Bronchus fibroblast of lung (primary cell): ENCODE measurements at places on chromosomes 2 and 18. TPM values are rescaled to one million over a fixed set of nuclear protein-coding genes. Genes with fewer than 3 reads are reported as not detected.

The SNED1 gene
- 8.6 and 9.1 TPM in 2 replicates for total RNA-seq

The MTX2 gene
- 24.9 and 27.1 TPM in 2 replicates for total RNA-seq

The B3GNT7 gene
- total RNA-seq, result 0.15 and 0.50 TPM in 2 replicates

The LTBP1 gene
- 346 and 357 TPM in 2 replicates for total RNA-seq

The CTLA4 gene
- total RNA-seq, result not detected in 2 replicates

The VIT gene
- total RNA-seq, result not detected in 2 replicates

The RBM45 gene
- total RNA-seq, result 11.6 and 14.1 TPM in 2 replicates

The CHRNG gene
- total RNA-seq, result not detected in 2 replicates

The NPHP1 gene
- 4.9 and 8.4 TPM in 2 replicates for total RNA-seq

The SMARCAL1 gene
- 14.0 and 16.1 TPM in 2 replicates for total RNA-seq

The GDF7 gene
- not detected in 2 replicates for total RNA-seq

The SLC35F6 gene
- total RNA-seq, result 43.4 and 45.6 TPM in 2 replicates

The SULT1C4 gene
- 0.15 and 0.50 TPM in 2 replicates for total RNA-seq

The NTSR2 gene
- total RNA-seq, result not detected in 2 replicates

The BOLL gene
- not detected in 2 replicates for total RNA-seq

The AKAIN1 gene
- not detected in 2 replicates for total RNA-seq

The MLPH gene
- total RNA-seq, result 26.6 and 27.2 TPM in 2 replicates

The CD8A gene
- not detected in 2 replicates for total RNA-seq

The RAB27B gene
- 1.3 and 3.6 TPM in 2 replicates for total RNA-seq

The AGXT gene
- 0.15 TPM in 1 of 2 replicates, not detected in the other for total RNA-seq

The ATOH8 gene
- 11.4 and 15.1 TPM in 2 replicates for total RNA-seq

The ROCK2 gene
- 12.3 and 17.0 TPM in 2 replicates for total RNA-seq

The IL1R2 gene
- total RNA-seq, result 0.50 and 0.74 TPM in 2 replicates

The TUBA3E gene
- not detected in 2 replicates for total RNA-seq

The MALT1 gene
- total RNA-seq, result 8.3 and 10.6 TPM in 2 replicates

The GPC1 gene
- 125 and 135 TPM in 2 replicates for total RNA-seq

The TEX44 gene
- not detected in 2 replicates for total RNA-seq

The ALPP gene
- total RNA-seq, result not detected in 2 replicates

The XRCC5 gene
- 233 and 251 TPM in 2 replicates for total RNA-seq

The WIPF1 gene
- 5.4 and 5.5 TPM in 2 replicates for total RNA-seq

The GALNT3 gene
- 0.84 and 2.5 TPM in 2 replicates for total RNA-seq

The RBM44 gene
- total RNA-seq, result under 0.01 and 0.15 TPM in 2 replicates

The CNDP1 gene
- total RNA-seq, result 0.15 TPM in 1 of 2 replicates, not detected in the other

The LOXHD1 gene
- total RNA-seq, result not detected in 2 replicates

The ACMSD gene
- not detected in 2 replicates for total RNA-seq

The RAD51AP2 gene
- total RNA-seq, result under 0.01 TPM in 1 of 2 replicates, not detected in the other

The IL1RN gene
- not detected in 2 replicates for total RNA-seq

The RTP5 gene
- total RNA-seq, result not detected in 2 replicates

The IL36G gene
- total RNA-seq, result not detected in 2 replicates

The CIDEA gene
- total RNA-seq, result 0.84 and 1.2 TPM in 2 replicates

The MATN3 gene
- 2.5 and 3.9 TPM in 2 replicates for total RNA-seq

The TRIM43 gene
- not detected in 2 replicates for total RNA-seq

The GKN1 gene
- total RNA-seq, result not detected in 2 replicates

The SIX3 gene
- total RNA-seq, result not detected in 2 replicates

The GPR39 gene
- total RNA-seq, result 2.4 and 3.7 TPM in 2 replicates

The NXPH2 gene
- not detected in 2 replicates for total RNA-seq

The VWA3B gene
- total RNA-seq, result not detected in 2 replicates

The GPR35 gene
- under 0.01 and 0.15 TPM in 2 replicates for total RNA-seq

The LYPD1 gene
- total RNA-seq, result 0.34 and 1.2 TPM in 2 replicates

The SPATA3 gene
- not detected in 2 replicates for total RNA-seq

The SFXN5 gene
- total RNA-seq, result 6.9 and 8.5 TPM in 2 replicates

The CCDC68 gene
- total RNA-seq, result 3.7 and 6.1 TPM in 2 replicates

The TXNDC2 gene
- not detected in 2 replicates for total RNA-seq
